Fibroblast of lung (primary cell): ENCODE measurements at places on chromosomes 5 and 9.

DNA sequence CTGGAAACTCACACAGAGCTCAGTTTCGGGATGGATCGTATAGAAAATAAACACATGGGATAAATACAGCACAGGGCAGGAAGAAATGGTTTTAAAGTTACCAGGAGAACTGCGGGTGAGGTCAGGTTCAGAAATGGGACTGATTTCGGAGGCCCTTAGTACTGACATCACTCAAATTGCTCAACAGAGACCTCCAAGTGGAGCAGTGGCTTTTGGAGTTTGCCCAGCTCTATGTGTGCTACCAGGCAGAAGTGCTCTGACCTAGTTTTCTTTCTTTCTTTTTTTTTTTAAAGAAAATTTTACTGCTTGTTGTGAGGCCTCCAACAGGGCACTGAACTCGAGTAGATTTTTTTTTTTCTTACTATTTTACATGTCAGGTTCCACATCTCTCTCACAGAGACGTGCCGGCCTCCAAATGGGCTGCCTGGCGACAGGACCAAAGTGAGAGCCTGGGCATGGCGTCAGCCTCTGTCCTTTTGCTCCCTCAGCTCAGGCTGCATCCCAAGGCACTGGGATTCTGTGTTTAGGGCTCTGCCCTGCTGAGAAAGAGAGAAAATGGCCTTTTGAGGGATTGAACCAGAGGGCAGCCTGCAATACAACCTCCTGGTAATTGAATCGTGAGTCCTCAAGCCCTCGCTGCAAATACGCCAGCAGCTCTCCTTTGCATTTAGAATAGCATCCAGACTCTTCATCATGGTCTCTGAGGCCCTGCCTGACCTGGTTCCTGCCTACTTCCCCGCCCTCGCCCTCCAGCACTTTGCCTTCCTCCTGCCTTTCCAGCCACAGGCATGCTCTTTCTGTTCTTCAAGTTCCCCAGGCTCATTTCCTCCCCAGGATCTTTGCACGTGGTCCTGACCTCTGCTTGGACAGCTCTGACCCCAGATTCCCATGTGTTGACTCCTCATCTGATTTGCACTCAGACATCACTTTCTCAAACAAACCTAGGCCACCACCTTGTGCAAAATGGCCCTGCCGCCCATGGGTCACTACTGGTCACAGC, 173.5 kb downstream of the FGF1 start:
- DNase-seq, result peak; percentile 69
- no peaks in the 10 kb centered on the region for H3K27me3 ChIP-seq
- peaks cover 10% of the 10 kb centered on the region for H3K4me1 ChIP-seq
- no peaks in the 10 kb centered on the region for H3K36me3 ChIP-seq
- H3K4me3 ChIP-seq, result no peak overlapping the region
- H3K27ac ChIP-seq, result no peak overlapping the region

- peaks cover 27% of the 10 kb centered on the region for H3K4me1 ChIP-seq
- peaks cover 2% of the 10 kb centered on the region for H3K36me3 ChIP-seq
- no peak for DNase-seq
- no peak overlapping the region for H3K4me3 ChIP-seq
Observed at GRCh38 chr9:127124111-127124531, 1.7 kb upstream of the ANGPTL2 start.

DNA sequence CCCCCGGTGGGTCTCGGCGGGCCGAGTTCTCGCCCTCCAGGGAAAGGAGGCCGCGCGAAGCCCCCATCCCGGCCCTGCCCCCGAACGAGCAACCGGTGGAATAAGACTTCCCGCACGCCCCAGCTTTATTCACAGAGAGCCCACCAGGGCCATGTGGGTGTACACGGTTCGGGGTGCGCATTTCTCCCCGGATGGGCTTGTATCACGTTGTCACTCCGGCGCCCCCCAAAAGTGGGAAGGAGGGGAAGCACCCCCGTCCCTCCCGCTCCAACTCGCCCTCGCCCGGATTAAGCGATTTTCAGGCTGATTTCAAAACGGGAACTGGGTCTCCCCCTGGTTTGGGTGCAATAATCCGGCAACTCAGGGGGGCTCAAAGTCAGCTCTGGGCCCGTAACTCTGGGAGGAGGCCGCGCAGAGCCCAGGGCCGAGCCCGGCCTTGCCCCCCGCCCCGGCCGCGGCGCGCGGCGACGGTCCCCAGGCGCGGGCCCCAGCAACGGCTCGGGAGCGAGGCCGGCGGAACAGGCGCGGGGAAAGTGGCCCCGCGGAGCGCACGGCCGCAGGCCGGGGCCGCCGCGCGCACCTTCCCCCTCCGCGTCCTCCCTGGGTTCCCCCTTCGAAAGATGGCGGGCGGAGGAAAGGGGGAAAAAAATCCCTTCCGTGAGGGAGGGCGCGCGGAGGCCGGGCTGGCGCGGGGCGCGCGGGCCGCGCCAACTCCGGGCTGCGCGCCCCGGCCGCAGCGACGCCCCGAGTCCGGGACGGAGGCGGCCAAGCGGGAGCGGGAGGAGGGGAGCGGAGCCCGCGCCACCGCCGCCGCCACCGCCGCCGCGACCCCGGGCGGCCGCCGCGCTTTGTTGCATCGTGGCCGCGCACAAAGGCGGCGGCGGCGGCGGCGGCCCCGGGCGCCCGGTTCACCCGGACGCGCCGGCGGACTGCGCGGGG, 644 bp downstream of the BRD3 start:
- peak overlapping the region; percentile 81 for H3K4me3 ChIP-seq
- H3K36me3 ChIP-seq, result no peaks in the 10 kb centered on the region
- peak; percentile 28 for DNase-seq
- peaks cover 2% of the 10 kb centered on the region for H3K4me1 ChIP-seq
- H3K27me3 ChIP-seq, result peaks cover 15% of the 10 kb centered on the region
- H3K27ac ChIP-seq, result peak overlapping the region; percentile 69

GRCh38 chr9:34321451-34321850, 7.6 kb downstream of the KIF24 start:
- H3K36me3 ChIP-seq, result no peaks in the 10 kb centered on the region
- DNase-seq, result no peak
- H3K27ac ChIP-seq, result no peak overlapping the region
- no peaks in the 10 kb centered on the region for H3K27me3 ChIP-seq
- H3K4me3 ChIP-seq, result no peak overlapping the region

GRCh38 chr5:139847790-139848507, 52.3 kb downstream of the PSD2 start:
- H3K27me3 ChIP-seq, result peaks cover 9% of the 10 kb centered on the region
- H3K4me3 ChIP-seq, result peak overlapping the region; percentile 33
- DNase-seq, result no peak
- no peaks in the 10 kb centered on the region for H3K4me1 ChIP-seq
- H3K36me3 ChIP-seq, result no peaks in the 10 kb centered on the region

GRCh38 chr5:156474251-156474650, 147.3 kb downstream of the SGCD start:
- peak; percentile 89 for DNase-seq
- peaks cover 18% of the 10 kb centered on the region for H3K4me1 ChIP-seq
- H3K36me3 ChIP-seq, result no peaks in the 10 kb centered on the region

GRCh38 chr9:22141908-22142307, 132.8 kb upstream of the CDKN2B start:
- H3K36me3 ChIP-seq, result no peaks in the 10 kb centered on the region
- DNase-seq, result peak; percentile 74
- H3K4me3 ChIP-seq, result no peak overlapping the region
- peaks cover 1% of the 10 kb centered on the region for H3K4me1 ChIP-seq

- H3K36me3 ChIP-seq, result no peaks in the 10 kb centered on the region
- no peak overlapping the region for H3K4me3 ChIP-seq
- H3K4me1 ChIP-seq, result peaks cover 2% of the 10 kb centered on the region
- H3K27ac ChIP-seq, result no peak overlapping the region
- DNase-seq, result peak; percentile 76
Observed at GRCh38 chr9:14353222-14354056, 39.5 kb upstream of the NFIB start.

GRCh38 chr9:35729700-35730485, 2.1 kb downstream of the TLN1 start:
- DNase-seq, result peak; percentile 82
- peaks cover 23% of the 10 kb centered on the region for H3K4me1 ChIP-seq
- H3K27ac ChIP-seq, result peak overlapping the region; percentile 94
- peaks cover 9% of the 10 kb centered on the region for H3K36me3 ChIP-seq
- no peaks in the 10 kb centered on the region for H3K27me3 ChIP-seq
- H3K4me3 ChIP-seq, result peak overlapping the region; percentile 87

GRCh38 chr5:43227655-43228054, 35.6 kb downstream of the NIM1K start:
- no peak overlapping the region for H3K4me3 ChIP-seq
- no peaks in the 10 kb centered on the region for H3K27me3 ChIP-seq
- H3K36me3 ChIP-seq, result no peaks in the 10 kb centered on the region
- H3K4me1 ChIP-seq, result no peaks in the 10 kb centered on the region

DNA sequence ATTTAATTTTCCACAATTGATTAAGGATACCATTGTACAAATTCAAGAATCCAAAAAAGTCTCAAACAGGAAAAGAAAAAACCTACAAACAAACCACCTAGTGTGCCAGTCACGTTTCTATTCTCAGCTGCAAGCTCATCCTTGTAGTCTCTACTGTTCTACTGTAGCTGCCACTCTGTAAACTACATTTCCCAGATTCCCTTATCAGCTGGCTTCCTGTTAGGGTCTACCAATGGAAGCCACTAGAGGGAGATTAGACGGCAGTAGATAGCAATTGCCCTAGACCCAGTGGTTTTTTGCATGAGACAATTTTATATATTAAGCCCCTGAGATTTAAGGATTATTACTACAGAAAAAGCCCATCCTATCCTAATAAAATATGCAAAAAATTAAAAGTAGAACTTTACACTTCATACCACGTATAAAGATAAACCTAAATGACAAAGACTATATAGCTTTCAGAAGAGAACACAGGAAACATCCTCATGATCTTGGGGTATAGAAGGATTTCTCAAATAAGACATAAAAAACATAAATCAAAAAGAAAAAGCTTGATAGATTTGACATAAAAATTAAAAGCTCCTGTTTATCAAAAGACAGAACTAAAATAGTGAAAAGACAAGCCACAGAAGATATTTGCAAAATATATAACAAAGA, 37.4 kb downstream of the P4HA2 start:
- no peaks in the 10 kb centered on the region for H3K27me3 ChIP-seq
- no peak overlapping the region for H3K27ac ChIP-seq
- DNase-seq, result peak; percentile 70
- no peak overlapping the region for H3K4me3 ChIP-seq

DNA sequence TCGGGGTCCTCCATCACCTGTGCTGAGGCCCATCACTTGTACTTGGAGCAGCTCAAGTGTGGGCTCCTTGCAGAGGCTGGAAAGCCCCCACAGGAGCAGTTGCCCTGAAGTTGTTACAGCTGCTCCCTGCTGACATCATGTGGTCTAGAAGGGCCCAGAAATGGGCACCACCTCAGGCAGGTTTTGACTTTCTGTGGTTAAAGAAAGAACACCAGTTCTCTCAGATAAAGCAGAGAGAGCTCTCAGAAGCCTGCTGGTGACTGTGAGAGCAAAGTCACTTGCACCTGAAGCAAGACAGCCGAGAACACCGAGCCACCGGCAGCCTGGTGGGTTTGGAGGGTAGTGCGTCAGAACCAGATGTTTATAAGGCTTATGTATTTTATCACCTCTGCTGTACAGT, 70.4 kb downstream of the MVB12B start:
- no peaks in the 10 kb centered on the region for H3K4me1 ChIP-seq
- H3K36me3 ChIP-seq, result no peaks in the 10 kb centered on the region
- no peak for DNase-seq
- no peak overlapping the region for H3K4me3 ChIP-seq

DNA sequence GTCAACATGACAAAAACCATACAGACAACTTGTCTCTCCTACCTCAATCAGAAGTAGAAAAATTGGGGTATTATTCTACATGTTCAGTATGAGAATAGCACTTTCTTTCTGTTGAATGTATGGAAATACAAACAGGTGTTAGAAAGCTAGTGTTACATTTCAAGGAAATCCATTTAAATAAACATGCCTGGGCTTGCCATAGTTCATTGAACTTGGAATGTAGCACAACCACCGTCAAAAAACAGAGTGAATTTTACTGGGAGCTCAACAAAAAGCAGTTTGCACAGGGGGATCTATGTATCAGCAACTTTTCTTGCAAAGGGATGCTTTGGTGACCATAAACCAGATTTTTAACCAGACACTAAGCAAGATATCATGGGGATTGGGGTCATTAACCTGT, 307.9 kb upstream of the SMARCA2 start:
- DNase-seq, result no peak
- no peaks in the 10 kb centered on the region for H3K27me3 ChIP-seq
- H3K36me3 ChIP-seq, result no peaks in the 10 kb centered on the region
- H3K4me3 ChIP-seq, result no peak overlapping the region

GRCh38 chr5:99045871-99046270, 117.1 kb upstream of the CHD1 start:
- H3K27ac ChIP-seq, result no peak overlapping the region
- no peaks in the 10 kb centered on the region for H3K27me3 ChIP-seq
- no peak overlapping the region for H3K4me3 ChIP-seq
- no peaks in the 10 kb centered on the region for H3K36me3 ChIP-seq
- no peak for DNase-seq

DNA sequence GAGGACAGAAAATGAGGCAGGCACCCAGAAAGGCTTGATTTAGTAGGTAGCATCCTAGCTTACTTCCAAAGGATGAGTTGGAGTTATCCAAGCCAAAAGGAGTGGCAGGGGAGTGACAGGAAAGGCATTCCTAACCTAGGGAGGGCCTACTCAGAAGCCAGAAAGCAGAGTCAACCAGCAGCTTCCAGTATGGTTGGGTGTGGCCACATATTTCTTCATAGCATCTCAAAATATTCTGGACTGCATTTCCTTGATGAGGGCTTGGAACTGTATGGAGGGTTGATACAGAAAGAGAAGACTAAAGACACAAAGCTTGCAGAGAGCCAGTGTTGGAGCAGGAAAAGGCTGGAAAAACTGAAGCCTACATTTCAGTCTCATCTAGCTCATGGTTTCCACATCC, 656.8 kb upstream of the DMAC1 start:
- H3K4me3 ChIP-seq, result no peak overlapping the region
- no peaks in the 10 kb centered on the region for H3K4me1 ChIP-seq
- H3K36me3 ChIP-seq, result no peaks in the 10 kb centered on the region
- H3K27me3 ChIP-seq, result no peaks in the 10 kb centered on the region
- no peak for DNase-seq

GRCh38 chr5:52339285-52339684, 448.4 kb upstream of the ITGA1 start:
- no peak overlapping the region for H3K27ac ChIP-seq
- no peaks in the 10 kb centered on the region for H3K36me3 ChIP-seq

DNA sequence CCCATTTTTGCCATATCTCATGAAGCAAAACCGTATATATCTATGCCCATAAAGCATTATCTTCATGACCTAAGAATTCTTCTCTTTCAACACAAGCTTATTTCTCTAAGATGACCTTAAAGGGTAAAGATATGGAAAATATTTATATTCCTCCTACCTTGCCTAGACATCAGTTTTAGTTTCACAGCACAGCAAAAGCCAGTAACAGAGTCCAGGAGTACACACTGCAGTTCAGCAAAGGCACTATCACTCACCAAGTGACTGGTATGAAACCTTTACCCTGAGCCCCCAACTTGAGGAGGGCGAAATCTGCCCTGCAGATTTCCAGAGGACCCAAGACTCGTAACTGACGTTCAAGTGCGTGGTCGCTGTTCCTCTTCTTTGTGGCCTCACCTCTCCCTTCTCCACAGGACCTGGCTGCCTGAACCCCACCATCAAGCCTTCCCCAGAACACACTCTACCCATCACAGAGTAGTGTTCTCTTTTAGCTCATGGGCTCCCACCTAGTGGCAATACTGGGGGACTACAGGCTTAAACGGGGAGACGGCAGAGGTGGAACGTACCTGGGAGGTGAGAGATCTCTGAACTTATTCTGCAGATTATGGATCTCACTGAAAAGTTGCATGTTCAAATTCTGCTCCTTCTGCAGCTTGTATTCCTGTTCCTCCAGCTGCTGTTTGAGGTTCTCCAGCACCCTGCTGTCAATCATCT, 141.0 kb downstream of the CDK5RAP2 start:
- H3K27me3 ChIP-seq, result no peaks in the 10 kb centered on the region
- peak; percentile 37 for DNase-seq
- H3K36me3 ChIP-seq, result peaks cover 1% of the 10 kb centered on the region
- H3K4me1 ChIP-seq, result peaks cover 22% of the 10 kb centered on the region
- H3K27ac ChIP-seq, result no peak overlapping the region

GRCh38 chr5:19258686-19259085, 729.3 kb downstream of the CDH18 start:
- no peak overlapping the region for H3K27ac ChIP-seq
- DNase-seq, result no peak
